T-helper 1 cell (primary cell): ENCODE measurements at places on chromosomes 4 and X.

DNA sequence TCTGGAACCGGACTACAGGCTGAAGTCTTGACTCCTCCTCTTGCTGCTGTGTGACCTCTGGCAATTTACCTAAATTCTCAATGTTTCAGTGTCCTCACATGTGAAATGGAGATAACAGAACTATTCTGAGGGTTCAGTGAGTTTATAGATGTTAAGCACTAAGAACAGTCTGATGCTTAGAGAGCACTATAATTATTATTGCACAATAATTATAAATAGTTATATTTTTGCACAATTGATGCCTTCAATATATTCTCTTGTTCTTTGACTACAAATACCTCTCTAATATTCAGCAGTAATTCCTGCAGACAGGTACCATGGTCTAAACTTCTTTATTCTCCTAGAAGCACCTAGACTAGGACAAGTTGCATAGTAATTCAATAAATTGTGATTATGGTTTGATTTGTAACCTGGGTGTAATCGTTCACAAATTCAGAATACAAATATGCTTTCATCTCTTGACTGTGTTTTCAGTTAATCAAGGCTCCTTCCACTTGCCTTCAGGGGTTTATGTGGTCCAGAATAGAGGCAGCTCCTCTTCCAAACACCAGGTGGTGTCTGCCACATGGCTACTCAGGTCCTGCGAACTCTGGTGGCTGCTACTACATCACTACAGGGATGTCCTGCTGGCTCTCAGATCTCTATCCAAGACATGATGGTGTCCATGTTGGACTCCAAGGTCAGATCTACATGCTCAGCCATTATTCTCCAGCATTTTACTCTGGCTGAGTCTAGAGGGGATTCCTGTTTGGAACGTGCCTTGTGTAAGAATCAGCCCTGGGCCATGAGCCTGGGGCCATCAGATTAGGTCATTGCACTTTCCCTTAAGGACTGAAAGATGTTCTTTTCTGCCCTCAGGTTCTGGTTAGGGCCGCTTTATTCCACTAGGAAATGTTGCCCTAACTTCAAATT lies 103.4 kb downstream of the QRFPR start:
- DNase-seq: peak; percentile 18

DNA sequence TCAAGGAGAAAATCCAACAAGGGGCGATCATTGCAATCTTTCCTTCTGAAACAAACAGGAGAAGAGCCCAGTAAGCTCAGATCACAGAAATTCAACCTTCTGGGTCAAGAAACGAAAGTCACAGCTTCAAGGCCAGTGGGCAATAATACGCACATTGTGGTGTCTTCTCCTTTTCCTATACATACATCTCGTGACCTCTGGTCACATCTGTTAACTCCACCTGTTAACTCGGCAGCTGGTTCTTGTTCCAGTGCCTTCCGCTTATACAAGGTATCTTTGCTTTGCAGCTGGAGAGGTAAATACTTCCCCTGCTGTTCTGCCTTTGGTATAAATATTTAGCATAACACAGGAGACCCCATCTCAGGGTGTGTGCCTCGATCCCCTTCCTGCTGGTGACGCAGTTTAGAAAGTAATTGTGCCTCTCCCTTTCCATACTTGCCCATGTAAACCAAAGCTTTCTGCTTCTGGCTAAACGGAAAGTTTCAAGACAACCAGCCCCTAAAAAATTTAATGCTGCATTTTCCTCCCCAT lies 45.0 kb downstream of the CCDC149 start:
- no peak for DNase-seq

DNA sequence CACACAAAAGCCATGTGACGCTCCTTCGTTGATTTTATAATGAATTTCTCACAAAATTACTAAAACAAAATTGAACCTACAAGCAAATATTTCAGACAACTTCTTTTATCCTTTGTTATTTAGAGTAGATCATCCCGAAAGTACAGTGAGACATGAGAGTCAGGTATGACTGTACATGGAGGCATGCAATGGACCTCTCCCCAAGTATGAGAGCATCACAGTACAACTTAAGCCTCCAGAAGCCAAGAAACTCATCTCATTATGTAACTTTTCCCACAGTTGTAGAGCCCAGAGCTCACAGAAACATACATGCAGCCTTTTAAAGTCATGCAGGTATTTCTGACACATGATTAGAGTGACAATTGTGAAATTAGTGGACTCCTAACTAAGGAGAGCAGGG lies 167.7 kb downstream of the PAPSS1 start:
- no peak for DNase-seq

- DNase-seq: no peak
Observed at GRCh38 chr4:122784261-122784660, 42.4 kb upstream of the FGF2 start.

DNA sequence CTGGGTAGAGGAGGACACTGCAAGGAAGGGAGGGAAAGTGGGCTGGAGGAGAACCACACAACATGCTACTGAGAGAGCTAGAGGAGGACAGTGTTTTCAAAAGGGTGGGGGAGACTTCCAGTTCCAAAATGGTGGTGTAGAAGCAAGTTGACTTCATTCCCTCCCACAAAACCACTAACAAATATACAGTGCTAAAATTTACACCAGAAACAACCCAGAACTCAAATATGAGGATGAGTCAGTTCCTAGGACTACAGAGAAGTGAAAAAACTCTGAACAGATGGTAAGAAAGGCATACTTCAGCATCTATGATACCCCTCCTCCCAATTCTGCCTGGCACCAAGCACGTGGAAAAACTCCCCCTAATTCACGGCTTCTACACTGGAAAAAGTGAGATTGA lies 9.8 kb downstream of the AADAT start:
- no peak for DNase-seq

GRCh38 chr4:44927399-44928380 lies 201.3 kb upstream of the GNPDA2 start:
- DNase-seq: no peak

GRCh38 chr4:81807386-81807785 lies 335.7 kb upstream of the RASGEF1B start:
- DNase-seq: no peak

DNA sequence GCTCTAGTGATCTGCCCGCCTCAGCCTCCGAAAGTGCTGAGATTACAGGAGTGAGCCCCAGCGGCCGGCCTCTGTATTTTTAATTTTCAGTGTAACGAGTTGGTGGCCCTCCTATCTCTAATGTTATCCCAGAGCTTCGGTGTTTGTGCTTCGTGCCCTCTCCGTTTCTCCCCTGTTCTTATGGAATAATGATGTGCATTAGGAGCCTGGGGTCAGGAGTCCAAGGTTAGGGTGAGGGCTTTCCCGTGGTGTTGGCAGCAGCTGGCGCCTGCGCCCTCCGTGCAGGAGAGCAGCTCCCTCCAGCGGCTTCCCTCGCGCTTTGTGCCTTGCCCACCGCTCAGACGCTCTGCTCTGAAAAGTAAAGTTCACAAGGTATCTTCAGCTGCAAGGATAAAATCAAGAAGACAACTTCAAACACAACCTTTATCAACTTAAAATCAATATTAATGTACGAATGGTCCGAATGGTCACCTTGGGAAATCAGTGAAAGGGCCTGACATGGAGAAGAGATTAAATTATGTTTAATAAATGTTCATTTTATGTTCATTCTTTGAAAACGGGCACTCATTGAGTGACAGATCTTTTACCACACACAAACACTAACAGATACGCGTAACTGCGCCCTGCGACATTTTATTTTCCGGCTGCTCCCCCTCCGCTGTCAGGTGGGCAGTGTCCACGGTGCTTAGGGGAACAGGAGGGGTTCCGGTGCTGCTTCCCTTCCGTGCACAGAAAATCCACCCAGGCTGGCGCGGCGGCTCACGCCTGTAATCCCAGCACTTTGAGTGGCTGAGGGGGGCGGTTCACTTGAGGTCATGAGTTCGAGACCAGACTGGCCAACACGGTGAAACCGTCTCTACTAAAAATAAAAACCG lies 62.4 kb downstream of the TRAPPC11 start:
- DNase-seq: peak; percentile 51

GRCh38 chrX:1661922-1662221 lies 47.0 kb downstream of the ASMT start:
- no peak for DNase-seq

GRCh38 chr4:52704133-52704532 lies 45.0 kb upstream of the USP46 start:
- DNase-seq: no peak

DNA sequence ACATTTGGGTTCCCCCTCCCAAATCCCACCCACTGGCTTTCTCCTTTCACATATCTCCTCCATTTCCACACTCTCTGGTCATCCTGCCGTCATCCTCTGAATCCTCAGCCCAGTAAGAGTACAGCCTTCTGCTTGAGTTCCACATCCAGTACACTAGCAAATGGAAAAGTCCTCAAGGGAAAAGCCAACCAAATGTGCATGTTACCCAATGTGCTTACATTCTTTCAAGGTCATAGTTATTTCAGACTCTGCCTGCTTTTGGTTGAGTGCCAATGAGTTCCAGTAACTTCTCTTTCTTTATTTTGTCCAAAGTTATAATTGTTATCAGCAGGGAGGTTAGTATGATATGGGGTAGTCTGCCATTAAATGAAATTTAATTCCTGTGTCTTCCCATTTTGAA lies 78.1 kb downstream of the SRPX start:
- DNase-seq: no peak

GRCh38 chr4:2064276-2064991 lies 5.3 kb downstream of the NAT8L start:
- no peak for DNase-seq

DNA sequence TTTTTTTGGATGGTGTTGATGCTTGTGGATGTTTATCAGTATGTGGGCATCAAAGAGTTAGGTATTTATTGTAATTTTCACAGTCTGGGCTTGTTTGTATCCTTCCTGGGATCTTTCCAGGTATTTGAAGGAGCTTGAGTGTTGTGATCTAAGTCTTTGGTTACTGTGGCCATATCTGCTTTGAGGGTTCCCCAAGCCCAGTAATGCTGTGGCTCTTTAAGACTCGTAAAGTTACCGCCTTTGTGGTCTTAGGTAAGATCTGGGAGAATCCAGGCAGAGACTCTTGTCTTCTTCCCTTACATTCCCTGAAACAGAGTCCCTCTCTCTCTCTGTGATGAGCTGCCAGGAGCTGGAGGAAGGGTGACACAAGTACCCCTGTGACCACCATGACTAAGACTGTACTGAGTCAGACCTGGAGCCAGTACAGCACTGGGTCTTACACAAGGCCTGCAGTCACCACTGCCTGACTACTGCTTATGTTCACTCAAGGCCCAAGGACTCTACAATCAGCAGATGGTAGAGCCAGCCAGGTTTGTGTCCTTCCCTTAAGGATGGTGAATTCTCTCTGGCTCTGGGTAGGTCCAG lies 62.2 kb downstream of the FMR1NB start:
- no peak for DNase-seq

DNA sequence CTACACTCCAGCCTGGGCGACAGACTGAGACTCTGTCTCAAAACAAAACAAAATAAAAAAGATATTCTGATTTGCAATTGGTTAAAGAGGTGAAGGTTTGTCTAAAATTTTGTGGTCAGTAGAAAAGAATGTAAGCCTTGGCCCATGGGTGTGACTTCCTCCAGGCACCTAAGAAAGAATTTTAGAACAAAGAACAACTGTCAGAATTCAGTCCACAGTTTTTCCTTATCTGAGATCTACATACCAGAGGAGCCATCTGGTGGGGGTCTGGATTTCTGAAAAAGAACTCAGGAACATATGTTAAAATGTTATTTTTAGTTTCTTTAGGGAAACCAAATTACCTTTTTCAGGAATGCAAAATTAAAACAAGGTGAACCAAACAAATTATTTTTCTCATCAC lies 434.1 kb downstream of the ANKRD50 start:
- no peak for DNase-seq

DNA sequence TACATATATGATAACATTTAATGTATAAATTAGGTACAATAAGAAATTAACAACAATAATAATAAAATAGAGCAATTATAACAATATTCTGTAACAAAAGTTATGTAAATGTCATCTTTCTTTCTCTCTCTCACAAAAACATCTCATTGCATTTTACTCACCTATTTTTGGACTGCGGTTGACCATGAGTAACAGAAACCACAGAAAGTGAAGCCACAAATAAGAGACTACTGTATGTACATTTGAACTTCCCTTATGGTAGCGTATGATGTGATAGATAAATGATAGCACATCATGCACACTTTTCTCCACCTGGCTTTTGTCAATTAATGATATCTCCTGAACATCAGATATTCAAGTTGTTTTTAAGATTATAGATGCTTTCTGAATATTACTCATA lies 80.5 kb downstream of the HNRNPD start:
- peak; percentile 23 for DNase-seq

DNA sequence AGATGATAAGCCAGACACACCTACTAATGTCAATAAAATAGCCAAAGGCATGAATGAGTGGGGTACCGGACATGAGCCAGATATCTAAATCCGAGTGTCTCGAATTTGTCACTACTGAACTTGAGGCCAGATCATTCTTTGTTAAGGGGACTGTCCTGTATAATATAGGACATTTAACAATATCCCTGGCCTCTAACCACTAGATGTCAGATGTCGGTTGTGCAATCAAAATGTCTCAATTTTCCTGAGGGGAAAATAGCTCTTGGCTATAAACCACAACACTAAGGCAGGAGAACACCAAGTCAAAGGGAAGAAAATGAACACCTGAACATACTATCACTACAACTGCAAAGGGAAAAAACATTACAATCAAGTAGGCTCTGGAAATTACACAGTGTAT lies 154.5 kb downstream of the GPM6A start:
- no peak for DNase-seq

DNA sequence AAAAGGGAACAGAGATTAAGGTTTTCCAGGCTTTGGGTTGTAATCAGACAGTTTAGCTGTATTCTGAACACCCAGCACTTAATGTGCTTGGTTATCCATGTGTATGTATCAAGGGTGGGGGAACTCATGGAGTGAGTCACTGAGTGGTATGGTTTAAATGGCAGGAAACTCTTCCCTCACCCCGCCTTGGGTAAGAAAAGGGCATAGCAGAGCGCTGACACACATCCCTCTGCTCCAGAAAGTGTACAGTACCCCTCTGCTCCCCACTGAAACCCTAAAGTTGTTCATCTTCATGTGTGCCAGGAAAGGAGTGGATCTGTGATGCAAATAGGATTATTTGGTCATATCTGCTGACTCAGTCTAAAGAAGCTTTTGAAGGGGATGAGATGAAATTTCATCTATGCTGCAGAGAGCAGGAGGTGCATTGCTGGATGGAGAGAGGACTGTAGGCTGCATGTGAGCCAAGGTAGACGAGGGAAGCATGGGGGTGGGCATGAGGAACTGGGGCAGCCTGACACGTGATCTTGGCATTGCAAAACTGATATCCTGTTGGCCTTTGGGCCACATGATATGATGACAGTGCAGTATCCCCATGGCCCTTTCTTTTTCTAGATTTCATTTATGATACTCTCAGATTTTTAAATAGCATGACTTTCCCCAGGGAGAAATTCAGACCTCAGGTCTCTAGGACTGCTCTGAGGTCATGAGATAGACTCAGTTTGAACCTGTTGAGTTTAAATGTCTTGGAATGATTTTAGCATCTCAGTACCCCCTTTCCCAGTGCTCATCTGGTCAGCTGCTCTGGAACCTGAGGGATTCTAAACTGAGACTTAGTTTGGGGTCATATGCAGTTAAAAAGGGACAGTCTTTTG lies 84.8 kb downstream of the TMEM164 start:
- DNase-seq: no peak

DNA sequence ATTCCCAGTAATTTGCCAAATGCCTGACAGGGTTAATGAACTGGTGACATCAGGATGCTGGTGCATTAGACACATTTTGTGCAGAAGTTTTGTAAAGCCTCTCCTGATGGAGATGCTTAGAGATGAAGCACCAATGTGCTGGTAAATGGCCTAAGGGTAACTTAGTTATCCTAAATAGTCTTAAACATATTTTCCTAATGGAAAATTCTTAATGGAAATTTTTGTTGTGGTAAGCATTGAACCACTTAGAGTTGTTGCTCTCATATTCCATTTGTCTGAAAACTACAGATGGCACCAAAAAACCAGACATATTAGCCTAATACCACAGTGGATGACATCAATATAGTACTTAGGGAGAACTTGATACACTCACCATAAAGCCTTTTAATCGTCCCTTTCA lies 154.5 kb upstream of the ANK2 start:
- no peak for DNase-seq
